NK-92 treated with Interleukin-12 subunit alpha and Interleukin-12 subunit beta, amount 100 ng/mL, for 24 hours (cell line): ENCODE measurements at places on chromosomes 3 and 15.

DNA sequence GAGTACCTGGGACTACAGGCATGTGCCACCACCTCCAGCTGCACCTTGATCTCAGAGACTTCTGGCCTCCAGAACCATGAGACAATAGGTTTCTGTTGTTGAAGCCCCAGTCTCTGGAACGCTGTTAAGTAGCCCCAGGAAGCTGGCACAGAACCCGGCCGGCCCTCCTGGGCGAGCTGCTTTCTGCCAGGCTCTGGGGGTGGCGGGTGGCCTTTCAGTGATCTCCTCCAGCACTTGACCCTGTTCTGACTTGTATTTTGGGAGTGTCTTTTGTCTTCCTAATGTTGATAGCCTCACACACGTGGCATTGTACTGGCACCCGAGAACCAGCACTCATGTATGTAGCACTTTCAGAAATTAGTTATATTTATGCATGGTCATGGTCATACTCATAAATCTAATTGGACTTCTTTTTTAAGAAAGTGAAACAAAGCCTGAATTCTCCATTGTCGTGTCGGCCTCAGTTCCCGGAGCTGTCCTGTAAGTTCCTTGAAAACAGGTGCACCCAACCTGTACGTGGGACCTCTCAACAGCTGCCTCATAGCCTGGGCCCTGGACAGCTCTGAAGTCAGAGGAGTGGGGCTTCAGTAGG is 74.0 kb downstream of the TFRC start:
- no peak for DNase-seq

GRCh38 chr3:11588755-11589154 is 55.0 kb downstream of the VGLL4 start:
- DNase-seq: no peak

DNA sequence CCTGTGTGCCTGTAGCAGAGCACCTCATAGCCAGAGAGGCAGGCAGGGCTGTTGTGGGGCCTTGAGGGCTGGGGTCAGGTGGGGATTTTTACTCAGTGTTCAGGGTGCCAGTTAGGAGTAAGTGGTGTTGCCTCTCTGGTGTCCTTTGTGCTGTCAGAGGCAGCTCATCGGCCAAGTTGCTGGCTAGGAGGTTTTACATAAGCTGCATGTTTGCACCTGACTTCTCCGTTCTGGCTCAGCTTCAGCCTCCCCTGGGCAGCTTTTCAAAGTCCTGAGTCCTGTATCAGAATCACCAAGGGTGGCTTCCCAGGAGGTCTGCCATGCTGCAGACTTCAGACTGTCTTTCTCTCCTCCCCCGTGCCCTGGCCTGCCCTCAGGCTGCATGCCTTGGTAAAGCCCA is 242.6 kb upstream of the TPM1 start:
- DNase-seq: no peak

DNA sequence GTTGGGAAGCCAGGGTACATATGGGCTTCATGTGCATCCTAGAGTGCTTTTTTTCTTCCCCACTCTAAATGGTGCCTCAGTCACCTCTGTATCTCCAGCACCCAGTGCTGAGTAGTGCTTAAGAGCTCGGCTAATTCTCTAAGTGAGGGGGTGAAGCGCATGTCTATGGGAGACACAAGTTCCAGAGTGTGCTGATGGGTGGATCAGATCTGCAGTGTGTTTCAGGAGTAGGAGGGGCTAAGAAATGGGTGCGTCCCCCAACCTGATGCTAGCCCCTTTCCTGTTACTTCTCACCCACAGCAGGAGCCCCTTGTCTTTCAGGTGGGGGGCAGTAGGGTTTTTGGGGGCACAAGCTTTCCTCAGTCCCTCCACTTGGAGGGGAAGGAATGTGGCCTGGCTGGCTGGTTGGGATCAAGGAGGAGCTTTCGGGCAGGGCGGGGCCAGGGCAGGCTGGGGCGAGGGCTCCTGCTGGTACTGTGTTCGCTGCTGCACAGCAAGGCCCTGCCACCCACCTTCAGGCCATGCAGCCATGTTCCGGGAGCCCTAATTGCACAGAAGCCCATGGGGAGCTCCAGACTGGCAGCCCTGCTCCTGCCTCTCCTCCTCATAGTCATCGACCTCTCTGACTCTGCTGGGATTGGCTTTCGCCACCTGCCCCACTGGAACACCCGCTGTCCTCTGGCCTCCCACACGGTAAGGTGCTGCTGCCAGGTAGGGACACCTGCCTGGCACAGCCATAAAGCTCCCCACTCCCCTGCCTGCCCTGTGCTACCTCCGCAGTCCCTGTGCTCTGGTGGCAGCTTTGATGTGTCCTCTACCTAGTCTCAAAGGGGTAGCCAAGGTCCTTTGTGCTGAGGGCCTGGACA is at the start of gene IL17RE:
IL17RE (plus strand) TSS at position 477 of the 866 bp plus-strand sequence; CDS start at position 562, 85 bp downstream.
- DNase-seq: no peak

GRCh38 chr3:11195721-11196332 is 41.5 kb downstream of the HRH1 start:
- no peak for DNase-seq

DNA sequence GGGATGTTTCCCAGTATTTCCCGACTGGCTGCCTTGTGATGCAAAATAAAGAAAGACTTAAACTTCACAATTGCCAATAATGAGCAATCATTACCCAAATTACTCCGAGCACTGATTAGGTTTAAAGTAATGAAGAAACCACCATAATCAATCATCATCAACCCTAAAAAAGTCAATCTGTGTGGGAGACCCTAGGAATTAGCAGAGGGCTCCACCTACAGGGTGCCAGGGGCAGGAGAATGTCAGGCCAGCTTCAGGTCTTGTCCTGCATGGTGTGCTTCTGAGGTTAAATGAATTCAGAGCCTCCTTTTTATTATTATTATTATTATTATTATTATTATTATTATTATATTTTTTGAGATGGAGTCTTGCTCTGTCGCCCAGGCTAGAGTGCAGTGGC is 478.0 kb upstream of the ARRDC4 start:
- no peak for DNase-seq

DNA sequence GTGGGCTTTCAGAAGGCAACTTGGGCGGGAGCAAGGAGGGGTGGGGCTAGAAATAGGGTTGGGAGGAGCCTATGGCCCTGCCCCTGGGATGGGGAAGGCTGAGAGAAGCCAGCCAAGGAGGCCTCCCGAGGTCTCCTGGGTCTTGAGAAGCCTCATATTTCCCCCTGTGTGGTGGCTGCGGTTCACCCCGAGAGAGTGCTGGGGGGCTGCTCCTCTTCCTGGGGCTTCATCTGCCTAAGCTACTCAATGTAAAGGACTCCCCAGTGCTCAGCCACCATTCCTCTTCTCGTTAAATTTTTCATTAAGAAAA is 174.3 kb downstream of the SMAD6 start:
- DNase-seq: no peak

GRCh38 chr15:97881346-97881965 is 79.0 kb upstream of the ARRDC4 start:
- DNase-seq: no peak

DNA sequence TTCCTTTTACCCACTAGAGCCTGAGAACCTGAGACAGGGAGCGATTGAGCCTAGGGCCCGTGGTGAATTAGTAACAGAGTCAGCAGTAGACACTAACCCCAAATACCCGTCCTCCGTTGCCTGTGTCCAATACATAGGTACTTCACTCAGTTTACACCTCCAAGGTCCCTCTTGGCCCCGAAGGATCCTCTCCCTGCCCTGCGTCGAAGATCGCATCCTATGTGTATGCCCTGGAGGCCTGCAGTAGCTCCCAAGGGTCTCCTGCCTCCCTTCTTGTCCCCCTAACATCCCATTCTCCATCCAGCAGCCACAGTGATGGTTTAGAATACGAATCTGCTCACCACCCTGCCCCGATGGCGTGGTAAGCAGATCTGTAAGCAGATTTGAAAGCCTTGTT is 67.0 kb downstream of the ISG20 start:
- no peak for DNase-seq

DNA sequence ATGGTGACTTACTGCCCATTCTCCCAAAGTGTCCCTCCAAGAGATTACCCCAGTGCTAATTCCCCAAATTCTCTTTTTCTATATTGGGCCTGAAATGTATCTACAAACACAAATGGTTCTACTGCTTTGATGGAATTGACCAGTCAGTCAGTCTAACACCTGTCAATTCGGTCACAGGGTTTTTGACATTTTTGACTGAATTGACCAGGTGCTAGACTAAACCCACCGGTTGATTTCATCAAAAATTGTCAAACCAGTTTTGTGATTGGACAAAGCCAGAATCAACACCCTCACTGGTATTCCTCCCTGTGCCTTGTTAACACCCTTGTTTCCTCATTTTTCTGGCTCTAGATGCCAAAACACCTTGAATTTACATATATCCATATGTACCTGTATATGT is 398.4 kb upstream of the NR2F2 start:
- DNase-seq: no peak

- DNase-seq: no peak
Observed at GRCh38 chr3:171044835-171045793, 18.6 kb upstream of the SLC2A2 start.

GRCh38 chr15:31024330-31024729 is 32.9 kb upstream of the MTMR10 start:
- DNase-seq: no peak

- no peak for DNase-seq
Observed at GRCh38 chr15:65370885-65371284, 6.9 kb downstream of the IGDCC3 start.

GRCh38 chr3:127411083-127411727 is 123.4 kb upstream of the PRR20G start:
- no peak for DNase-seq

DNA sequence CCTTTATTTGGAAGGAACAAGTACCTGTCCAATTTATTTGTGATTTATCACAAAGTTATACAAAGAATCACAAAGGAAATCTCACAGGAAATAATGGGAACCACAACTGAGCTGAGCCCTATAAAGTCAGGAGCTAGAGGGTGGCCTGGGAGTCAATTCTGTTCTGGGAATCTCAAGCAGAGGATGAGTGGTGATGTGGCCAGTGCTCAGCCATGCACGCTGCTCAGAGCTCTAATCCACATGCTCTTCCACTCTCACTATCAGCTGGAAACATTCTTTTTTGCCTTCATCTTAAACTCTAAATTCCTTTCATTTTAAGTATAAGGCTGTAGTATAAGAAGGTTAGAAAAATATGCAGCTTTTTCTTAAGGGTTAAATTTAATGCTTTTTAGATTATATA is 36.6 kb downstream of the UACA start:
- no peak for DNase-seq

- no peak for DNase-seq
Observed at GRCh38 chr3:160061525-160061924, 72.9 kb downstream of the IL12A start.

DNA sequence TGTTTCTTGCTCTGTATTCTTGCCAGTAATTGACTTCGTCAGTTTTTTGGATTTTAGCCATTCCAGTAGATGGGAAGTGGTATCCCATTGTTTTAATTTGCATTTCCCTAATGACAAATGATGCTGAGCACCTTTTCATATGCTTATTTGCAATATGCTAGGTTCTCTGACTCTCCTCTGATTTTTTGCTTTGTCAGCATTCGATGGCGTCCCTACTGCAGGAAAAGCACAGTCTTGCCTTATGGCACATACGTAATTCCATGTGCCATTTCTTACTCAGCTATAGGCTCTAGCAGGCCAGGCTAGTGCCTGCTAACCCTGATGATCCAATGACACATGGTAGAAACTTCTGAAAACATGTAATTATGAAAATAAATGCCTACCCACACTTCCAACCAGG is 239.2 kb upstream of the ATP10A start:
- DNase-seq: no peak

- no peak for DNase-seq
Observed at GRCh38 chr15:78093242-78094020, 1.1 kb downstream of the SH2D7 start.

DNA sequence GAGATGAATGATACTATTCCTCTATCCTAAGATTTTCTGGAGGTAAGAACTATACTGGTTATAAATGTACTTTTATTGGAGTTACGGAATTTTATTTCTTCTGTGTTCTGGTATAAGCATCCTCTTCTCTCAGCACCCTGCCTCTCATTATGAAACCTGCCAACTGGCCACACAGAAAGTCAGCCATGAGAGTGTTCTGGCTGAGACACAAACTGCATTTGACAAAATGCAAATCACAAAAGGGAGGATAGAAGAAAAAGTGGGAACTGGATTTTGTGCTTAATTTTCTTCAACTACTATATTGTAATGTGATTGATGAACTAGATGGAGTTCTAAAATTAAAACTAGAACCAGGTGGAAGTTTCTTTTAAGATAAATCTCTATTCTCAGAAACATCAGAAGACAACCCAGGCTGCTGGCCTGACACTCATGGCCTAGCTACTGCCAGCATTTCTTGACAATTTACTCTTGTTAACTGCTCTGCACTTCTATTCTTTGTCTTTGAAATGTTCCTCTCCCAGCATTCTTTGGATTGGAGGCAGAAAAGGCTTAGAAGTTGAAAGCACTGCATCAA is 143.1 kb downstream of the WDR76 start:
- DNase-seq: no peak
